DMS79 (cell line): ENCODE measurements at places on chromosomes 7 and 10.

- no peak for DNase-seq
These were observed 60.6 kb downstream of the CUX1 start for GRCh38 chr7:101877882-101878591.

- no peak for DNase-seq
These were observed 5.8 kb downstream of the GSDME start for GRCh38 chr7:24751484-24751883.

DNA sequence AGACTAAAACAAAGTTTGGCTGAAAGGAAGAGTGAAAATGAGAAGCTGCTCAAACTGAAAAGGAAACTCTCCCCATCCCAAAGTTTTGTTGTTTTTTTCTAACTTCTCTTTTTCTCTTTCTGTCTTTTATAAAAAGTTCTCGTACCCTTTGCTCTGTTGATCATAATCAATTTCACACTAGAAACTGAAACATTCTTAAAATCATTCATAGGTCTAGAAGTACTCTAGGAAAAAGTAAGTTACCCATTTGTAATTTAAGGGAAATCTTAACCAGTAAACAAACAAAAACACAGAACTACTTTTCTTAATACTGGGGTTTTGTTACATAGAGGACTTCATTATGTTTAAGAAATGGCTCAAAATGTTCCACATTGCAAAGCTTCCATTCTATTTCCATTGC is 339.8 kb downstream of the SEMA3D start:
- DNase-seq, result no peak

GRCh38 chr7:7868572-7868899 is 100.1 kb upstream of the GLCCI1 start:
- no peak for DNase-seq

DNA sequence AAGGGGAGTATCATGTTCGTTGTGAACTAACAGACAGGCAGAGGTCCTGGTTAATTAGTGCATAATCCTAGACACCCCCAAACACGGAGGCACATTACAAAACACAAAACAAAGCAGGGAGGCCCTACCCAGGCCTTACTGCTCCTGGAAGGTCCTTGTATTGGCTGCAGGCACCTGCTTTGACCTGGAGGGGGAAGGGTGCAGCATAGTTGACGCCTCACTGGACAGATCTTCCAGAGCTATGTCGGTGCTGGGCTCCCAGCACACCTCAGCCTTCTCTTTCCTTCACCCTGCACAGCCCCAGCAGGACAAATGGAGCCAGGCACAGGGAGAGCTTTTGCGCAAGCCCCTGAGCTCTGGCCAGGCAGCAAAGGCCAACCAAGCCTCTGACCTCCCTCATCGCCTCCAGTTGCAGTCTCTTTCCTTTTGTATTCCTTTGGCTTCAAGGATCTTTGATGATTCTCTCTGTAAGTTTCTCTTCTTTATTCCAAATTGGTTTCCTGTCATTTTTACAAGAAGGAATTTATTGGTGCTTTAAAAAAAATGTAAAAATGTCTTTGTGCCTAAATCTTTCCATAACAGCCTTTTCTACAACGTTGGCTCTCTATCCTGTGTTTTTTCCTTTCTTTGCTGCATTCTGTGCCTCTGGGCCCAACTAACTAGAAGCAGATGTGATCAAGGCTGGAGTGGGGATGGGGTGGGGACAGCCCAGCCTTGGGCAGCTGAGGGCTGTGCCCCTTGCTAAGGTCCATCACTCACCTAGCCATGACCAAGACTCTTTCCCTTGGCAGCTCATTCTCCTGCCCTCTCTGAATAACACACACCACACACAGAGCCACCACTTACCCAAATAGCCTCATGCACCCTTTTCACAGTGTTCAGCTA is 317.1 kb upstream of the NPVF start:
- no peak for DNase-seq

- no peak for DNase-seq
These were observed 175.0 kb upstream of the PITRM1 start for GRCh38 chr10:3347413-3348182.

DNA sequence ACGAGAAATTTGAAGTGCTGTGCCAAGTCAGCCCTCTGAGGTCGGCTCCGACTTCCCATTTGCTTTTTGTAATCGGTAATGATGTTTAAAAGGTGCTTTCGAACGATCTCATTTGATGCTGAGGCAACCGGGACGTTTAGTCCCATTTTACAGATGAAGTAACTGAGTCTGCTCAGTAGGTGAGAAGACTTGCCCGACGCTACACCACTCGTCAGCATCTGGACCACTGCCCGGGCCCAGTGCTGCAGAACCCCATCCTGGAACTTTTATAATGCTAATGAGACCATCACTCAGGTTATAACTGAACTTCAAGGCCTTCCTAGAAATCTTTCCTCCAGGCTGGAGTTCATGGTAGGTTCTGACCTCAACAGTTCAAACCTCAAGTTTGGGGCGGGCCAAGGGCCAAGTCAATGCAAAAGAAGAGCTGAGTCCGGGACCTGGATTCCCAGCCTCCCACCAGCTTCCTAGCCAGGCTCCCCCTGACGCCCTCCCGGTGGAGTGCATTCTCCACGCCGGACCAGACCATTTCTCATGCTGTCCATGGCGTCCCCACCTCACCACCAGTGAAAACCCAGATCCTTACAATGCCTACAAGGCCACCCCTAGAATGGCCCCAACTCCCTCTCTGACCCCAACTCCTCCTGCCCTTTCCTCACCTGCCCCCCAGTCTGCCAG is 699 bp upstream of the PDLIM1 start:
- no peak for DNase-seq

GRCh38 chr10:30755441-30755953 is 125.9 kb upstream of the LYZL2 start:
- no peak for DNase-seq

DNA sequence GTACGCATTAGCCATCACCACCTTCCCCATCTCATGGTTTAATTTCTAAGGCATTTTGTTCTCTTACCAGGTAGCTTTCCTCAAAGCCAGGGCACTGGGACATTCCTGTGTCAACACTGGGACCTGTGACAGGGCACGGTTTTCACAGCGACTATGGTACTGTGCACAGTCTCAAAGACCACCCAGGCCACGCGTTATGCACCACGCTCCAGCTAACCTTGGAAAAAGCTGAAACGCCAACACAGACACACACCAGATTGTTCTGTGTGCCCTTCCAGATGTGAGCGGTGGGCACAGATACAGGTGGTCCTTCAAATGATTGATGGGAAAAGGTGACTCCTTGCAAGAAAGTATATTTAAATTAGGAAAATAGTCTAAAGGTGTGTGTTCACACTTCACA is 337.3 kb downstream of the WDR37 start:
- no peak for DNase-seq

DNA sequence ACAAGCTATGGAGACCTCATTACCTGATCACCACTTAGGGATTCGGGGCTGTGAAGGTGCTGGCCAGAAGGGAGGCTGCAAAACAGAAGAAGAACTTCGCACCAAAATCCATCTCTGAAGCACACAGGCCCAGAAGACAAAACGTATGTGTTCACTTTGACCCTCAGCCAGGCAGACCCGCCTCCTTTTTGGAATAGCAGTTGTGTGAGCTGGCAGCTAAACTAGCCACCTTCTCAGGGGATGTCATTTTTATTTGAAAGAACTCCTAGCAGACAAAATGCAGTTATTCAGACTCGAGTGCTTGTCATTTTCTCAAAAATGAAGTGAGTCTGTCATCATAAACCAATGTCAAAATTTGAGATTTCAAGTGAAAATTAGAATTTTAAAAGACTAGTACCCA is 71.7 kb downstream of the TNS3 start:
- no peak for DNase-seq

DNA sequence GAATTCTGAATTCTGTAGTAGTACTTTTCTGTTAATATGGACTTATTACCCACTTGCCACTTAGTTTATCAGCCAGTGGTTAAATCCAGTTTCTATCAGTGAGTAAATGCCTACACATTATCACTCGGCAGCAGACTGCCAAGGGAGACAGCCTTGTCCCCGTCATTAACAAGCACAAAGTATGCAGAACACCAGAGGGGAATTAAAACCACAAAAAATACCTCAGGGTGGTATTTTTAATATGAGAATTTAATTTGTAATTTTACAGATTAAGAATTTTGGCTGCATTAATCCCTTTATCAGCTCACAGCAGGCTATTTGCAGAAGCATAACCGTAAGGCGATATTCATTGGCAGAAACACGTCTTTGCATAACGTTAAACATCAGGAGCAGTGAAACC is 150.0 kb upstream of the FZD1 start:
- no peak for DNase-seq

- DNase-seq, result no peak
These were observed 72.6 kb upstream of the PDLIM1 start for GRCh38 chr10:95363303-95363912.

DNA sequence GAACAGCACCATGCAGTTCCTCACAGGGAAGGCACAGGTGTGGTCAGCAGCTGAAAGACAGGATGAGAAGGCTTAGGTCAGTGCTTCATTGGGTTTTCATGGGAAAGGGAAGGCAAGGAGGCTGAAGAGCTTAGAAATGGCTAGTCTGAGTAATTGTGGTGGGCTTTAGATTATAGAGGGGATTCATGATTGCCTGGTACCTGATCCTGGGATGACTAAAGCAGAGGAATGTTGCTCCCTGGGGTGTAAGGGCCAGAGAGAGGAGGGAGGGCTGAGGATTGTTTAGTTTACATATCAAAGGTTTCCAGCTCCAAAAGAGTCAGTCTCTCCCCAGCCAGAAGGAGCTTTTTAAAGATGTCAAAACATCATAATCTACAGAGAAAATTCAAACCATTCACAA is 396.3 kb upstream of the POM121L12 start:
- DNase-seq, result no peak

- DNase-seq, result peak; percentile 49
These were observed 82.4 kb downstream of the SRPK2 start for GRCh38 chr7:105306298-105306748.

- DNase-seq, result no peak
These were observed 179.7 kb downstream of the PRKCQ start for GRCh38 chr10:6400331-6400730.

- no peak for DNase-seq
These were observed 2.3 kb downstream of the INPP5A start for GRCh38 chr10:132539894-132540293.

GRCh38 chr10:95920798-95921426 is 13.1 kb downstream of the CC2D2B start:
- DNase-seq, result no peak

DNA sequence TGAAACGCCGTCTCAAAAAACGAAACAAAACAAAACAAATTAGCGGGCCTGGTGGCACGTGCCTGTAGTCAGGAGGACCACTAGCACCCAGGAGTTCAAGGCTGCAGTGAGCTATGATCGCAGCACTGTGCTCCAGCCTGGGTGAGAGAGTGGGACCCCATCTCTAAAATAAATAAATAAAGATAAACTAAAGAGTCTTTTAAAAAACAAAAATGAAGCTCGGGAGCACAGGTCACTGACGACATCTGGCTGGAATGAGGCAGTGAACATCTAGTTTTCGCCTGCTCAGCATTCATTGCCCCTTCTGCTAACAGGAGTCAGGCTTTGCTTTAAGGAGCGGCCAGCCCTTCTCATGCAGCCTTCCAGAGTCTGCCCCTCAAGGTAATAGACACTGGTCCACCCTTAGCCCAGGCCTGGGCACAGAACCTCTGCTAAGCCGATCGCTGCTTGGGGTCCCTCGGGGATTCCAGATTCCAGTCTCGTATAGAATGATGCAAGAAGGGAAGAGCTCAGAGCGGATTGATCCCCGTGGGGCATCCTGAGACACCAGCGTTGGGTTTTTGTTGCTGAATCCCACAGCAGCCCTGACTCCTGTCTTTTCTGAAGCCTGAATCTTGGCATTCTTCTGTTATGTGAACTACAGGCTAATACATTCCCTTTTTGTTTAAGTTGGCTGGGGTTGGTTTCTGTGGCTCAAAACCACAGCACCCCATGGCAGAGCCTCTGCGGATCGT is 14.2 kb upstream of the FOXK1 start:
- DNase-seq, result no peak

GRCh38 chr7:5767066-5767465 is 14.4 kb downstream of the RNF216 start:
- DNase-seq, result no peak

DNA sequence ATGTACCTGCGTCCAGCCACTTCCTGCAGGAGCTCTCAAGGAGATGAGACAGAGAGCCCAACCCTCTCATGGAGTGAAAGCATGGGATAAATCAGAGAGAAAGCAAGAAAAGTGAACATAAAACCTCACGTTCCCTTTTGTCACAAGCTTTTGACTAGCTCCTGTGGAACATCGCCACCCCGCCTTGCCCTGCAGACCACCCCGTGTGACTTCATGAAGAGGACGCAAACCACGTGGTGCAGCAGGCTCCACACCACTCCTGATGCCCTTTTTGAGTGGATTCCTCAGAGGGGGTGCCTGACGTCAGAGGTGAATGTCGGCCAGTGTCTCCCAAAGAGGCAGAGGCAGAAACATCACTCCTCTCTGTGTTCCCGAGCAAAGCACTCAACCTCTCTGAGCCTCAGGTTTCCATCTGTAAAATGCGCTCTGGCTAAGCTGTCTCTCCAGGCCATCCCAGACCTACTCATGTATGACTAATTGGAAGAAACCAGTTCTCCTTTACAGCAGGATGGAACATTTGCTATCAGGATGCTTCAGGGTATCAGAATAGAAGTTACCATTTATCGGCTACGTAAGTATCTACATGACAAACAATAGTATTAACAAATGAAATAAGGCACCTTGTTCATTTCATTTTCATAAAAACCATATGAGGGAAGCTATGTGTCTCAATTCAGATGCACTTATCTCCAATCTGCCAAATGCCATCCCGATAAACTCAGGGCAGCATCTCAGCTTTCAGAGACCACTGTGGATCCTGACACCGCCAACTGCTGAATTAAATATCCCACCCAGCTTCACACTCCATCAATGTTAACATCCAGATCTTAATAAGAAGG is 5.3 kb downstream of the ZNF488 start:
- no peak for DNase-seq

DNA sequence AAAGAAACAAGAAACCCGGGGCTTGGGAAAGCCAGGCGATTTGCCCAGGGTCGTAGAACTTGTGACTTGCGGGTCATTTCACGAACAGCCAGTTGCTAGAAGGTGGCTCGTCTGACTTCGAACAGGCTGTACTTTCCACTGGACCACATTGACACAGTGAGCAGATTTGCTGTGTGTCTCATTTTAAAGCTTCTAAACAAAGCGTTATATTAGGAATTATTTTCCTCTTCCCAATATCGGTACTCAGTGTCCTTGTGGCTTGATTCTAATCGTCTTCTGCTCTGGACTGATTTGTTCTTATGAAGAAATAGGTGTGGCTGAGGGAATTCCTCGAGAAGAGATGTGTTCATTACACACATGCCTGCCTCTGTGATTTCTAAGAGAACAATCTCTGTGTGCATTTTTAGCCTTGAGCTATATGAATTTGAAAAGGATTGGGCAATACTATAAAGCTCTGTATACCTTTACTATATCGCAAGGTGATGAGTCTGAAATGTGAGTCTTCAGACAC is 150.0 kb upstream of the PRR15 start:
- DNase-seq, result no peak

DNA sequence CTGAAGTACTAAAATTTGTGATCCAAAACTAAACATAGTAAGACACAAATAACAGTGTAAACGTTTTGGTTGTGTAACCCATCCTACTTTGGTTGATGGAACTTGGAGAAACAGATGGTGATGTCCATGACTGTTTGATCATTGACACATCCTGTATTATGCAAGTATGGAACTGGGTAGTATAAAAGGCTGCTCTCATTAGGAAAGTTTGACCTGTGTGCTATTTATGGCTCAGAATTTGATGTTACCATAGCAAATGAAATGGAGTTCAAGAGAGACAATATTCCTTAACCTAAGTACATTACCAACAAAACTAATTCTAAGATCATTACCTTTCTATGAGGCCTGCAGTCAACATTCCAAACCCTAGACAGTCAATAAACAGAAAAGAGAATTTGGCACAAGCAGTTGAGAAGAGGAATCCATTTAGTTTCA is 39.9 kb downstream of the DKK1 start:
- DNase-seq, result no peak
